SK-N-SH treated with all-trans-retinoic acid at 6 μM for 48 hours (cell line): ENCODE measurements at places on chromosomes 2 and 18.

DNA sequence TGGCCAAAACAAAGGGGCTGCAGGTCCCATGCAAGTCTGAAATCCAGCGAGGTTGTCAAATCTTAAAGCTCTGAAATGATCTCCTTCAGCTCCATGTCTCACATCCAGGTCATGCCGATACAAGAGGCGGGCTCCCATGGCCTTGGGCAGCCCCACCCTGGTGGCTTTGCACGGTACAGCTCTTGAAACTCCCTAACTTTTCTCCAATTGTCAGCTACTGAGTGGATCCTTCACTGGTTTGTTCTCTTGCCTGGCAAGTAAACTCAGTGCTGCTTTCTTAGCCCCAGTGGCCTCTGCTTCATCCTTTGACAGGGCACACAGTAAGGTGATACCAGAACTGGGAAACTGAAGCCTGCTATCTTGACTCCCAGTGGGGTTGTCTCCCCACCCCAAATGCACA, 26.3 kb downstream of the SERPINB13 start:
- ATAC-seq, result no peak

DNA sequence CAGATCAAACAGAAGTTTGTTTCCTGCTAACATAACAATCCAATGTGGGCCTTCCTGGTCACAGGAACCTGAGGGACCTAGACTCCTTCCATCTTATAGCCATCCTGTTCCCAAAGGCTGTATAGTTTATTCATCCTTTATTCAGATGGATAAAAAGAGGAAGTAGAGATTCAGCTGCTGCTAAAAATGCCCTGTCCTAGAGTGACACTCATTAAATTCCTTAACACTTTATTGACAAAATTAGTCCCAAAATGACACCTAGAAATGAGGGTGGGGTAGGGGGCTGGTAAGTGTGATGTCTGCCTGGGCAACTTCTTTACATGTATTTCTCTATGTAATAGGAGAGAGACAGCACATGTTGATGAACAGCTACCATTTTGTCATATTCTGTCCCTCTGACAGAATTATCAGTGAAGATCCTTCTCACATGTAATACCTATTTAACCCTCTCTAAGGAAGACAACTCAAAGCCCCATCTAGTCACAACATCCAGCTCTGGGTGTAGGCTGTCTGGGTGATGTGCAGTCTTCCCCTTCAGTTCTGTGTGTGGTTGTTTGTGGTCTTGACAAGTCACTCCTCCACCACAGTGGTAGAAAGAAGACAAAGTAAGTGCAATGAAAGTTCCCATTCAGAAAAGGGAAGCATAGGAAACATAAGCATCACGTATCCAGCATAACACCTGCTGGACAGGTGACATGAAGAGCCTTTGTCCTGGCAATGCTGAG, 253.9 kb upstream of the CNTNAP5 start:
- ATAC-seq, result no peak

DNA sequence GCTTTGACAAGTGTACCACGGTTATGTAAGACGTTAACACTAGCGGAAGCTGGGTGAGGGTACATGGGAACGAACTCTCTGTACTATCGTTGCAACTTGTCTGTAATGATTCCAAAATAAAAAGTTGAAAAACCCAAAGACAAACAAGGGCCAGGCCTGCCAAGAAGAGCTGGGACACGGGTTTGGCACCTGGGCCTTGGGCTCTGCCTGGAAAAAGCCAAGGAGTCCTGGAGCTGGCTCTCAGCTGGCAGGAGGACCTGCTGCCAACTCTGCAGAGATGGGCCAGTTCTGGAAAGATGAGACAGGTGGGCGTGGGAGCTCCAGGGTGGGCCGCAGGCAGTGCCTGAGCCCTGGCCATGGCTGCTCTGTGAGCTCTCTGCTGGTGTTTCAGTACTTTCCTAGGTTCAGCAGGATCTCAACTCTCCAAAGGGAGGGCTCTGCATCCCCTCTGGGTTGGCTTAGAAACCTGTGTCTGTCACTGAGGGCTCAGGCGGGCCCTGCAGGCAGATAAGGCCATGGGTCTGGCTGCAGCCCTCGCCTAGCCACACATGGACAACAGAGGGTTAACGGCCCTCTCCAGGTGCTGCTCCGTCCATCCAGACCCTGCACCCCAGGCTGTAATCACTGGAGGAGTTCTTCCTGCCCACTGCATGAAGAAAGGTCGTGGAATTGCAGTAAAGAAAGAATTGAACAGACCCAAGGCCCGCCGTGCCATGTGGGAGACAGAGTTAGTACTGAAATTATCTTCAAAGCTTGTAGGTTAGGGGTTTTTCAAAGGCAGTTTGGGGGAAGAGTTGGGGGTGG, 89.9 kb downstream of the RHOB start:
- ATAC-seq, result no peak

DNA sequence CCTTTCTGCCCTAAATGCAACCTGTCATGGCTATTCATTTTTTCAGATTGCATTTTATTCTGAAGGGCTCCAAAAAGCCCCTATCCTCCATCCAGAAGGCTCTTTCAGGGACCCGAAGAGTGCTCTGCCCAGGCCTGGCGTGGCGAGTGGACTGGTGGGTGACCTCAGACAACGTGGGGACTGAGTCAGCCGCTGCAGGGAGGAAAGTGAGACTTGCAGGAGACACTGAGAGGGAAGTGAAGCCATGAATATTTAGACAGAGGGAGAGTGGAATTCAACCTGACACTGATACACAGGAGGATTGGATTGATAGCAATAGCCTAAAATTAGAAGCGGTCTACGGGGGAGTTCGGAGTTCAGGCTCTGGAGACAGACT, 63.6 kb upstream of the SIX2 start:
- ATAC-seq, result no peak

GRCh38 chr2:31002537-31003150, 135.6 kb downstream of the GALNT14 start:
- no peak; the same call in 2 of the 3 replicates for ATAC-seq

- no peak for ATAC-seq
These were observed 58.0 kb upstream of the CAPN13 start for GRCh38 chr2:30865243-30865642.

- no peak for ATAC-seq
These were observed 2.1 kb downstream of the SOX11 start for GRCh38 chr2:5694306-5694705.

DNA sequence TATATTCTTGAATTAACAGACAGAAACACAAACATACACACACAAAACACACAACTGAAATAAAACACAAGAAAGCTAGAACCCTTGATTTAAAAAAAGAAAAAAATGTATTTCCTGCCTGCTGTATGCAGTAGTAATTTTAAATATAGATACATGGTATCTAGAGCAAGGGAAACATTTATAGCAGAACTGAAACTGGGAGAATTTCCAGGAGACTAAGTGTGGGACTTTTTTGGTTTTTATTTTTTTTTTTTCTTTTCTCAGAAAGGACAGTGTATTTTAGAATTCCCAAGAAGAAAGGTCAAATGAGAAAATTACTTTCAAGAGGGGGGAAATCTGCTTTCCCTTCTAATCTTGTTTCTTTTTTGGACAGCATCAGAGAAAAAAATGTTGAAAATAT, 558.9 kb upstream of the PKDCC start:
- no peak for ATAC-seq

DNA sequence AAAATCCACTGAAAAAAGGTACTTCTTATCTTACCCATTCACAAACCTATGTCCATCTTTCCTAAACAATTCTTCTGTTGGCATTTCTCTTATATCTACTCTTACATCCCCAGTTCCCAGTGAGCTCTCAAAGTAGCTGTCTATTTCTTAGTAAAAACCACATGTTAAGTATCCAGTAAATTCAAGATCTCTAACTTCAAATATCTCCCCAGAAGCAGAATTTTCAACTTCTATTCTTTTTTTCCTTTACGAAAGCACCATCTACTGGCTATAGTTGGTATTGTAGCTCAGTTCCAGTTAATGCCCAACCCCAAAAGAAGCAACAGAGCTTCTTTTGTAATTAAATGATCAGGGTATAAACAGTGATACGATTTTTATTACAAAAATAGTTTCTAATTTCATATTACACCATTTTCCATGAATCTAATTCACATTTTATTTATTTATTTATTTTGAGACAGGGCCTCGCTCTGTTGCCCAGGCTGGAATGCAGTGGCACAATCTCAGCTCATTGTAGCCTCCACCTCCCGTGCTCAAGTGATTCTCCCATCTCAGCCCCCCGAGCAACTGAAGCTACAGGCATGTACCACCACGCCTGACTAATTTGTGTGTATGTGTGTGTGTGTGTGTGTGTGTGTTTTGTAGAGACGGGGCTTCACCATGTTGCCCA, 28.5 kb downstream of the HRH4 start:
- peak; percentile 58 for ATAC-seq

DNA sequence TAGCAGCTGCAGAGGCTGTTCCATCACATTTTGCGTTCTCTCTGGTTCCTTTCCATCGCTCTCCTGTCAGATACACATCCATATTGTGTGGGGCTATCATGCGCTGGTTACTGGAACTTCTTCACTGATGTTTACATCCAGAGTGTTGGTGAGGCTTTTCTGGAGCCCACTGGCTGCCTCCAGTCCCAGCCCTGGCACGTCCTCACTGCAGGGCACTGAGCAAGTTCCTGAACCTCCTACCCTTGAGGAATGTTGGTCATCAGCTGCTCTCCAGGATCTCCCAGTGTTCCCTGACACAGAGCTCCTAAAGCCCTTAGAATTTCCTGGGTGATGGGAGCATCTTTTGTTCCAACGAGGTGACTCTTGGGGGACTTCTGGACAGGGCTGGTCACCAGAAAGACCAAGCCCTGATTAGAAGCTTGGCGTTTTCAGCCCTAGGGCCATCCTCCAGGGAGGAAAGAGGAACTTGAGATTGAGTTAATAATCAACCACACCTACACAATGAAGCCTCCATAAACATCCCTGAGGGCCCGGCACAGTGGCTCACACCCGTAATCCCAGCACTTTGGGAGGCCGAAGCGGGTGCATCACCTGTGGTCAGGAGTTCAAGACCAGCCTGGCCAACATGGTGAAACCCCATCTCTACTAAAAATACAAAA, 81.3 kb downstream of the TFCP2L1 start:
- no peak for ATAC-seq

DNA sequence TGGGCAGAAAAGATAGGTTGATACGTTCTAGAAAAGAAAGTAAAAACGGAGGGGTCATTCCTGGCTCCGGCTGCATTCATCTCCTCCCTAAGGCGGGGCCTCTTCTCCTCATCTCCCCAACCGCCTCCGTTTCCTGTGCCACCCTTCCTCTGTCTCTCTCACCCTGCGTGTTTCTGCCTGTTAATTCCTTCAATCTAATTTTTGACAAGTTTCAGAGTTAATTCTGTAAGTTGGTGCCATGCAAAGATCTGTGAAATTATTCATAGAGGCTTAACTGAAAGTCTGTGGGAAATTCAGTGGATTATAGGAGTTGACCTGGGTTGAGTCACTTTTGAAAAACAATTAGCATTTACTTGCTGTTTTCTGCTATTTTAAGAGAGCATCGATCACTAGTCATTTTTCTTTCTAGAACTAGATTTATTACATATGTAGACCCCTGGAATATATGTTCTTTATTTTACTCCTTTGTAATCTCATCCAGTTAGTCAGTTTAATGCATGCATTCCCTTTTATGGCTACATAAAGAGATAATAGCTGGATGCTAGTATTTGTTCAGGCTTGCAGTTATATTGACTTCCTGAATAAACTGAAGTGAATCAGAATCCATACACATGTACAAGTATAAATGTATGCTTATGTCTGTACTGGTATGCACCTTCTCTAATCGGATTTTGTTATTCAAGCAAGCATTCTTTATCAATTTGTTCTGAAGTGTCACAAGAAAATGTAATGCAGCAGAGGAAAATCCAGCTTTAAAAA, 91.1 kb downstream of the EML6 start:
- no peak for ATAC-seq

DNA sequence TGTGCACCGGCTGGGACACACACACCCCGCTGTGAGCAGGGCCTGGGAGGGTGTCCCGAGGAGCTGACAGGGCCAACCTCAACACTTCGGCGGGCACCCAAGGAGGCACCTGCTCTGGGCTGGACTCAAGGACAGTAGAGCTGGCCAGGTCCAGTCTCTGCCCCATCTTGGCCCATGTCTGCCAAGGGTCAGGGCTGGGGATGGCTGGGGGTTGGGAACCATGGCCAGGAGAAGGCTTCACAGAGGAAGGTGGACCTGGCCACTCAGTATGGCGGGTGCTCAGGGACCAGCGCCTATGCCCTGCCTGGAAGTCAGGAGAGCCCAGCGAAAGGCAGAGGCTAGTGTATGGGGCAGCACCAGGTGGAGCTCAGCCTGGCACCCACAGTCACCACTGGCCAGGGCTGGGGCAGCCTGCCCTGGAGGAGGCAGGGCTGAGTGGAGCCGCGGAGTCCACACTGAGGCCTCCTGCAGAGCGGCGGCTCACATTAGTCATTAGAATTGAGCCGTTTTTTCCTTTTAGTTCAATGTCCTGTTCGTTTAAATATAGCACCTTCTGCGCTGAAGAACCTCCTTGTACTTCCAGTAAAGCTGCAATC, 4.2 kb downstream of the ERFE start:
- no peak for ATAC-seq

GRCh38 chr18:60870261-60871153, 462.7 kb upstream of the CDH20 start:
- no peak for ATAC-seq

DNA sequence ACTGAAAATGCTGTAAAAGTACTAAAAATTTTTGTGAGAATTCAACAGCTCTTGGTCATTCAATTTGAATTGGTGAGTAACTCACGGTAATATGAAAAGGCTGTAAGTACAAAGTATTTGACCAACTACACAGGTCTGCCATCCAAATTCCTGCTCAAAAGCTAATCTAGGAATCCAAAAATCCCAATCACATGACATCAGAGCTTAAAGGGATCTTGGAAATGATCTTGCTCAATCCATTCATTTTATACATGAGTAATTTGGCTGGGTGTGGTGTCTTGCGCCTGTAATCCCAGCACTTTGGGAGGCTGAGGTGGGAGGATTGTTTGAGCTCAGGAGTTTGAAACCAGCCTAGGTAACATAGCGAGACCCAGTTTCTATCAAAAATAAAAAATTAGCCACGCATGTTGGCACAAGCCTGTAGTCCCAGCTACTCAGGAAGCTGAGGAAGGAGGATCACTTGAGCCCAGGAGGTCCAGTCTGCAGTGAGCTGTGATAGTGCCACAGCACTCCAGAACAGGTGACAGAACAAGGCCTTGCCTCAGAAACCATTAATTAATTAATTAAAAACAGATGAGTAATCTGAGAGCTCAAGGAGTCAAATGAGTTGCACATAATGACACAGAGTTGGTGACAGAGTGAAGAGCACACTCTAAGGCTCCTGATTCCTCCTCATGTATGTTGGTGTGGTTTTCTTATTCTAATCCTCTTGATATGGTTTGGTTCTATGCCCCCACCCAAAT, 19.8 kb downstream of the SPIRE1 start:
- no peak; the same call in 2 of the 3 replicates for ATAC-seq

GRCh38 chr2:63903003-63903402, 61.3 kb downstream of the UGP2 start:
- ATAC-seq, result no peak

DNA sequence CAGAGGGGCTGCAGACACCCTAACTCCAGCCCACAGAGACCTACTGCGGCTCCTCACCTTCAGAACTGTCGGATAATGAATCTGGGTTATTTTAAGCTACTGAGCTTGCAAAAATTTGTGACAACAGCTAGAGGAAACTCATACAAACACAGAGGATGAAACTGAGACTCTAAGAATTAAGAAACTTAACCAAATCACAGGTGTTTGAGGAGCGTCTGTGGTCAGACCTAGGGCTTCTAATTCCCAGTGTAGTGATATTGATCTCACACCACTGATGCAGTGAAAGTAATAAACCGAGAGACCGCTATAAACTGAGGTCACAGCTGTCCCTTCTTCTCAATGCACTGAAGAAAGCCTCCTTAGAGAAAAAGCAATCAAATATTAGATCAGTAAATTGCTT, 110.1 kb downstream of the RGPD3 start:
- no peak for ATAC-seq
